Right hindlimb (tissue), 1 donor: ENCODE measurements at places on chromosomes 2 and 18.
A peak's percentile ranks its signal among the peaks of the same experiment; 100 is the strongest.

GRCh38 chr2:120323807-120324399 is 22.0 kb upstream of the INHBB start:
- DNase-seq, result no peak

GRCh38 chr18:577643-578375 is 2.4 kb upstream of the CETN1 start:
- peak; percentile 87 for DNase-seq

DNA sequence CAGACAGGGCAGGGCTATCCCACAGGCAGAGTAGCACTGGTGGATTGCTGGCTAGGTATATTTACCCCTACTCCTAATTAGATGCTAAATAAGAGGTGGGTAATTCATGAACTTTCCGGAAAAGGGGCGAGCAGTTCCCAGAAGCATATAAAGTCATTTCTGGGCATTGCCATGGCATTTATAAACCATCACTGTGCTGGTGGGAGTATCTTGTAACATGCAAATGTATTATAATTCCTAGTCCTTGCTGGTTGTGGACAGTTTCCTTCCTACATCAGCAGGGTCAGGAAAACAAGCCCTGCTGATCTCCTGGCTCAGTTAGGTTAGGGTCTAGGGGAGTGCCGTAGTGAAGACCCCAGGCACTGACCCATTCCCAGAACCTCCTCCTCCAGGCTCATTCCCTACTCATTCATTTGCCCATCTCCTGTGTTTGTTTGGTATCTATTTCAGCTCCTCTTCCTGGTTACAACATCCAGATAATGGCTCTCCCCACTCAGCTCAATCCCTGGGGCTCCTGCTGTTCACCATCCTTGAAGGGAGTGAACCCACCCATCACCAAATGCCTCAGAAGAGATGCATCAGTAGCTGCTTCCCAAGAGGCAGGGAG is 282.7 kb downstream of the SRBD1 start:
- no peak for DNase-seq

GRCh38 chr2:111659361-111660333 is 224.3 kb downstream of the ANAPC1 start:
- no peak for DNase-seq

DNA sequence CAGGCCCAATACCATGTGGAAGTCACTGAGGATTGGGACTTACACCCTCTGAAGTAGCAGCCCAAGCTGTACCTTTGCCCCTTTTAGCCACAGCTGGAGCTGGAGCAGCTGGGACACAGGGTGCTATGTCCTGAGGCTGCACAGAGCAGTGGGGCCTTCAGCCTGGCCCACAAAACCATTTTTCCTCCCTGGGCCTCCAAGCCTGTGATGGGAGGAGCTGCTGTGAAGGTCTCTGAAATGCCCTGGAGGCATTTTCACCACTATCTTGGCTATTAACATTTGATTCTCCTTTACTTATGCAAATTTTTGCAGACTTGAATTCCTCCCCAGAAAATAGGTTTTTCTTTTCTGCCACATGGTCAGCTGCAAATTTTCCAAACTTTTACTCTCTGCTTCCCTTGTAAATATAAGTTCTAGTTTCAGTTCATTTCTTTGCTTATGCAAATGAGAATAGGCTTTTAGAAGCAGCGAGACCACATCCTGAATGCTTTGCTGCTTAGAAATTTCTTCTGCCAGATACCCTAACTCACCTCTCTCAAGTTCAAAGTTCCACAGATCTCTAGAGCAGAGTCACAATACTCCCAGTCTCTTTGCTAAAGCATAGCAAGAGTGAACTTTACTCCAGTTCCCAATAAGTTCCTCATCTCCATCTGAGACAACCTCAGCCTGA is 213.8 kb upstream of the MGAT5 start:
- DNase-seq, result no peak

DNA sequence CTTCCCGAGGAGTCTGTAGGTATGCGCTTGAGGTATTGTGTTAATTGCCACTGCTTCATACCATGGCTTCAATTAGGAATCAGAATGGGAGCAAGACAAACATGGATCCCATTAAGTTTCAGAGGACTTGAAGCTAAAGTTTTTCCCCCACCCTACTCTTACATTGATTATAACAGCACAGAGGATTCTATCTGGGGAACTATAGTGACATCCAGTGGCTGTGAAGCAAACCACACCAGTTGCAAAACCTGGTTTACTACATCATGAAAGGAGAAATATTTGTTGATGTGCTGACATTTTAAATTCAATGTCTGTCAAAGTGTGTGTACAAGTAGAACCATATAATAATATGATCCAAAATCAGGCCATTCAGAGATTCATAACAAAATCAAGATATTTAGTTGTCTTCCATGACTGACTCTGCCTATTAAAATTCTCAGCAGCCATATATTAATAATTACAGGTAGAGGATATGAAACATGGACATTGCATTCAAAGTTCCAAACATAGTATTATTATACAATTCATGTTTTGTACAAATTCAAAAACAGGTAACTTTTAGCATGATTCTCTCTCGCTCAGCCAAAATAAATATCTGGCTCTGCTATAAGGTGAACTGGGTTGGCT is 82.9 kb downstream of the GRB14 start:
- no peak for DNase-seq

DNA sequence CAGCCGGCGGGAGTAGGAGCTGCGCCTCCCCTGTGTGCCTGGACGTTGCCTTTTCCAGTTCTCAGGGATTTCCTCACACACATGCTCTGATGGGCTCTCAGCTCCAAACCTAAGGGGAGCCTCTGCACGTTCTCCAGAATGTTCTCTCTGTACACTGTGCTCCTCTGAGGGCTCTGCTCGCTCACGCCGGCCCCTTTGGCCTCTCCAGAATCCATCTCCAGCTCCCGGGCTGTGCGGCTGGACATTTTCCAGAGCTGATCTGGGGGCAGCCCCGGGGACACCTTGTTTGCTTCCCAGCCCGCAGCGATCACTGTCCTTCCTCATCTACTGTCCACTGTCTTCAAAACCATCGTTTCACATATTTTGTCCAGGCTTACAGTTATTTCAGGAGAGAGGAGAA is 245.4 kb upstream of the HDAC4 start:
- DNase-seq, result no peak

DNA sequence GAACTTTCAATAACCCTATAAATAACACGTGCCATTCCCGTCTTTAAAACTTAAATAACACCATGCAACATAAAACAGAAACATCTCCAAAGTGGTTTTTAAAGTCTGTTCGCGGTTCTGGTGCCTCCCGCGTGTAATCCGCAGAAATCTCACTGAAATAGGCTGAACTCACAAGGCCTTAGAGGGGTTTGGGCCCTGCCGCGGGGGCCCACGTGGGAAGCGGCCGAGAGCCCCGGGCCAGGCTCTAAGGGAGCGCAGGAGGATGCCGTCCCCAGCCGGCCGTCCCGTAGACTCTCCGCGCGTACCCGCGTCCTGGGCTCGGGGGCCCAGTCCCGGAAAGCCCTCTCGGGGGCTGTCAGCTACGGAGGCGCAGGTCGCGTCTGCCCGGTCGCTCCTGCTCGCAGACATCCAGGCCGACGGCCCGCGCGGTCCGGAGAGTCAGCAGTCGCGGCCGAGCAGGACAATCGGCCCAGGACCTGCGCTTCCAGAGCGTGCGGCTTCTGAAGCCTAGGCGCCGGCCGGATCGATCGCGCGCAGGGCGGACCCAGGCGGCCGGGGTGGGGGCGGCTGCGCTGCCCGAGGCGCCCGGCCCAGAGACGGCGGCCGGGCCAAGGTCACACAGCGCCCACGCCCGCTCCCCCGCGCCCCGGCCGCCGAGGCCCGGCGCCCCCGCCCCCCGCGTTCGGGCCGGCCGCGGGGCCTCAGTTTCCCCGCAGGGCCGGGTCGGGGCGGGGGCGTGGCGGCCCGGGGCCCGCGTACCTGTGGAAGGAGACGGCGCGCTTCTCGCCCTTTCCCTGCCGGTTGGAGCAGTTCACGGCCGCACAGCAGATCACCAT is 558 bp downstream of the THAP4 start:
- DNase-seq, result peak; percentile 51

DNA sequence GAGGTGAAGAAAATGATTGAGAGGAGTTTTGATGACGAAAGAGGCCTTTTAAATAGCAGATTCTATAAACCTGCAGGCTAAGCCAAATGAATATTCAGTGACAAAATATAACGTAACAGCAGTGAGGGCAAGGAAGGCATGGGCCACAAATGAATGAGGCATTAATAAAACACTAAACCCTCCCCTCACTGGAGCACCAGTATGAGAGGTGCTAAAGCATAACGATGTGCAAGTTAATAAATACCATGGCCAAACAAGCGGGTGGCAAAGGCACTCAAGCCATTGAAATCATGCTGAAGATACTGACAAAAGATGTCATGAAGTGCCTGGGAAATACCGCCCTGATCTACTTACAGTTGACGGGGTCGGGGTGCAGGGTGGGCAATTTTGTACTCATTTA is 30.2 kb upstream of the LONRF2 start:
- no peak for DNase-seq

DNA sequence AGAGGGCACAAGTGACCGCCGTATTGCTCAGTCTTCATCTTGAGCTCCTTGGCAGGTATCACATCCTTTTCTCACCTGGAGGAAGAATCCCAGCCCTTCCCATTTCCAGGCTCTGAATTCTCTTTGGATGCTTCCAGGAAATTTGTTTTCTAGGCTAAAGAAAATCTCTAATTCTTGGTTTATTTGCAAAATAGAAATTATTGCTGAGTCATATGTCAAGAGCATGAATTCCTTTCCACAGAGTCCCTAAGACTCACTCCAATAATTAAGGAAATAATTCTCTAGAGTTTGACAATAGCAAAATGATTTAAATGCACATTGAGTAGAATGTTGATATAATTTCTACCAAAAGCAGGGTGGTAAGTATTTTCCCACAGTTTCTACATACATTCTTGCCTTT is 16.3 kb upstream of the CCDC68 start:
- DNase-seq, result no peak

DNA sequence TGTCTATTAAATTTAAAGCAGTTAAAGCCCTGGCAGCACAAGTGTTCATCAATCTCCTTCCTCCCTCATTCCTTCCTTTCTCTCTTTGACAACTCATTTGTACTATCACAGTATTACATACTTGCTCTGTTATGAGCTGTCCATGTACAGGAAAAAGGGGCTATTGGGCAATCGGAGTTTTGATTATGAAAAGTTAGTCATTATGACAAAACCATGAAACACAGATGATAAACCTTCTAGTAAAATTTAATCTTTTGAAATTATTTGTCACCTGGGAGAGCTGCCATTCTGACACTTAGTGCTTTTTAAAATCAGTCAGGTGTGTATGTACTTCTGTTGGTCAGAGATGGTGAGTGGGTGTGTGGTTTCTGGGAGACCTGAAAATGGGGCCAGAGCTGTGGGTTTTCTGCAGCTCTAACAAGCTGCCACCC is 39.4 kb downstream of the MAP4K4 start:
- DNase-seq, result no peak

GRCh38 chr18:54411781-54412180 is 54.1 kb downstream of the C18orf54 start:
- DNase-seq, result no peak

DNA sequence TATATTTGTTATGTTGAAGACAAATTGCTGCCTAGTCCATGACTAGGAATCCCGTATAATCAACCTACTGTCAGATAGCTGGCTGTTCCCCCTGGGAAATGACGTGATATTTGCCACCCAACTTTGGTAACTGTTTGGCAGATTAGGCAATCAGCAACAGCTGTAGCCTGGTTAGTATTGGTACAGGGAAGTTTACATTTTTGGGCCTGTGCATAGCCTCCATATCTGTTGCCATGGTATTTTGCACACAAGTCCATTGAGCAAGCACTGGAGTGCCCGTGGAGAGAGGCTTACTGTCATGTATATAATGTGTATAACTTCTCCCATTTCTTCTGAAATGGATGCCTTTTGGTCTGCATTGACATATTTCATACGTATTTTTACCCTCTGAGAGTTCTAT is 27.7 kb downstream of the BIRC6 start:
- DNase-seq, result no peak

- no peak for DNase-seq
These were observed 15.4 kb upstream of the GPR55 start for GRCh38 chr2:230940471-230940815.

- DNase-seq, result no peak
These were observed 52.5 kb downstream of the MBP start for GRCh38 chr18:77079954-77080682.

GRCh38 chr2:196183172-196183473 is 11.7 kb upstream of the STK17B start:
- no peak for DNase-seq

DNA sequence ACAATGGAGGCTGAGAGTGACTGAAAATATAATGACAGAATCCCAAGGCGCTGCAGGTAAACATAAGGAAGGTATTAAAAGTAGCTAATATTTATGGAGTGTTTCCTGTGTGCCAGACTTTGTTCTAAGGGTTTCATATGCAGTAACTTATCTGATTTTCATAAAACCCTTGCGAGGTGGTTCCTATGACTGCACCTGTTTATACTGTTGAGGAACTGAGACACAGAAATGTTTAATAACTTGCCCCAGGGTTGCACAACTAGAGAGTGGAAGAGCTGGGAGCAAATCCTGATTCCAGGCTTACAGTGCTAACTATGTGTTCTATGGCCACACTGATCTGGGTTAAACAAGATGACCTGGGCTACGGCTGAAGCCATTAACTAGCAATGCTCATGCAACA is 2.4 kb downstream of the SP110 start:
- no peak for DNase-seq

GRCh38 chr18:27136208-27136535 is 48.9 kb downstream of the CHST9 start:
- DNase-seq, result no peak

DNA sequence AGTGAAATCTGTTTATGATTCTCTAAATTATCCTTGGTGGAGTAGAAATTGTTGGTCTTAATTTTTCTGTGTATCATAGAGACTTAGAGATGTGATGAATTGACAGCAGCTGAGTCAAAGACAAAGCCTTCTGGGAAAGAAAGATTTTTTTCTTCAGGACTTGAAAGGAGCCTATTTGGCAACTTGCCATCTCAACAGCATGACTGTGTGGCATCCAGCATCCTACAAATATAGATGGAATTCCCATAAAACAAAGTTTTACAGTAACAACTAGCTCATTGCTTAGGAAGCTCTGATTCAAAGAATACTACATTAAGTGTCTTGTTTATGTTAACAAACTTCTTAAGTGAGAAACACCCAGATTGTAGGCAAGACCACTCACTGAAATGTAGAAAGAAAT is 79.2 kb upstream of the SETBP1 start:
- no peak for DNase-seq

- no peak for DNase-seq
These were observed 489.3 kb upstream of the CHST9 start for GRCh38 chr18:27674411-27674810.
